NB4 (cell line): ENCODE measurements at places on chromosomes 4 and X.

DNA sequence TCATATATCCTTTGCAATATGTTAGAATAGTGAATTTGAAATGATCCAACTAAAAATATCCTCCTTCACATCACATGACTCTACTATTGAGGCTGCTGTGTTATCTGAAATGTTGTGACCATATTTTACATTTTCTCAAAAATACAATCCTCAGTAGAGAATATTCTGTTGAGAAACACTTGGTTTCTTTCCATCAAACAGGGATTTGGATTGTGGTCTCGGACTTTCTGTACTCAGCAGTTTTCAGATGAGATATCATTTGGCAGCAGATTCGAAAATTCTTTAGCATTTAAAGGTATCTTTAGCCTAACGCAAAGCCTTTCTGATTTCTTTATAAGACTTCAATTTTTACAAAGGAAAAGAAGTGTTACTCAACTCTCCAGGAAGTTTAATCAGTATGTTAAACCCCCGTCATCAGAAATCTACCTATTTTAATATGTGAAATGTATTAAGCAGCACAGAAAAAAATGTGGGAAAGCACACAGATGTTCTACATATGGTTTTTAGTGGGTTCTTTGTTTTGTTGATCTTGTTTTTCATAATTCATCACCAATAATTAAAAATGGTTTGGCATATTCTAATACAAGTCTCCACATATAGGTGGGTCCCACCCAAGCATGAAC, 55.4 kb upstream of the ANXA3 start:
- DNase-seq, result no peak

DNA sequence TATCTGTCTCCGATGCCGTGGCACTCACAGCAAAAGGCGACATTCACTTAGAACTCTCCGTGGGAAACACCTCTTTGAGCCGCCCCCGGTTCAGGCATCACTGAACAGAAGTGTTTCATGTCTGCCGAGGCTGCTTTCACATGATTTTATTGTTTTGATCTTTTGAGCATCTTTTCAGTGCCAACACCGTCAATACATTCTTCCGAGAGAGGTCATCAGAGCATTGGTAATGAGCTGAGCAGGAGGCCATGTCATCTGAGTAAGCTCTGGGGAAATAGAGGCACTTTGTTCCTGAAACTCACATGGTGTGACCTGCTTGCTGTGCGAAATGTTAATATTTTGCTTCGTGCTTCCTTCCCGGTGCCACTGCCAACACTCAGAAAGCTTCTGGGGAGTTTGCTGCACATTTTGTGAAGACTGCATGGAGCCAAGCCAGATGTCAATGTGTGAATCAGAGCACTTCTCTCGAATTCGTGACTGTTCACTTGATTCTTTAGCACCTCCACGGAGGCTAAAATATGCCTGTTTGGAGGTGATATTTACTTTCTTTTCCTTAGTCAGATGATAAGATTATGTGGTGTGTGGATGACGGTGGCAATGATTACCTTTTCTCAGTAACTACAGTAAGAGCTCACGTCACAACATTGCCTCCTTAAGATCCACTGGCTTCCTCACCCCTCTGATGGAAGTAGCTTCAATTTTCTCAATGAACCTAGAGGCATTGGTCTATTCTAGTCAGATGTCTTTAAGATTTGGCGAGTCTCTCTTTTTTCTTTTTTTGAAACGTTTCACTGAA, 222.3 kb upstream of the HS3ST1 start:
- no peak for DNase-seq

- DNase-seq, result no peak
These were observed 1.0 kb upstream of the TRIM75 start for GRCh38 chr4:165052627-165053026.

GRCh38 chr4:118757761-118758251, 72.6 kb downstream of the METTL14 start:
- no peak for DNase-seq

- DNase-seq, result no peak
These were observed 37.0 kb upstream of the UGT8 start for GRCh38 chr4:114561590-114561989.

DNA sequence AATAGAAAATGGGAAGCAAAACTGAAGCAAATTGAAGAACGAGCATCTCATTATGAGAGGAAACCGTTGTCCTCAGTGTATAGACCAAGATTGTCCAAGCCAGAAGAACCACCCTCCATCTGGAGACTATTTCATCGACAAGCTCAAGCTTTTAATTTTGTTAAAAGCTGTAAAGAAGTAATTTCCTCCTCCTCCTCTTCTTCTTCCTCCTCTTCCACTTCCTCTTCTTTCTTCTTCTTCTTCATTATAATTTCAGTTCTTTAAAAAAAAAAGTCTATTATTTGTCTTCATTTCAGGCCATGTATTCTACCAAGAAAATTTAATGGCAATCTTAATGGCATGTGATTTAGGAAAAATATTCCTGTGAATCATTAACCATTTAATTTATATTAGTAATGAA, 7.6 kb downstream of the PRIMPOL start:
- no peak for DNase-seq

- no peak for DNase-seq
These were observed 72.6 kb downstream of the FHDC1 start for GRCh38 chr4:153008578-153009199.

DNA sequence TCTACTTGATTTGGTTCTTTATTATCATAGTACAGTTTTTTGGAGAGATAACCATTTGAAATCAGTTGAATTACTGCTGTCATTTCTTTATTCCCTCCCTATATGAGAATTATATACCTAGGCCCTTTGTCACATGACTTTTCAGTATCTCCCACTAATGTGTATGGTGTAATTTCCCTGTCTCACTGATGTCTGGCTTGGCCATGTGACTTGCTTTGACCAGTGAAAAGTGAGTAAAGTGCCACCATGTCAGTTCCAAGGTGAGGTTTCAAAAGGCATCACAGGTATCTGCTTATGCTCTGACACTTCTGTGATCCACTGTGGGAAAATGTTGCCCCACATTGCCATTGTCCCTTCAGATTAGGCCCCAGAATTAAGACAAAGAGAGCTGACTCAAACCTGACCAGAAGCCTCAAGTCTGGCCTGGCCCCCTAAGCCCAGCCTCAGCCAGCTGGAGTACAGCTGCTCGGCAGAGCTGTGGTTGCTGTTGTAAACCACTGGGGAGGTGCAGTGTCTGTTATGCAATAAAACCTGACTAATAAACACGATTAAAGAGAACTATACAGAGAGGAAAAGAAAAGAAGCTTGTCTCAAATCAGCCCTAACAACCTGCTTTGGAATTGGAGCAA, 27.5 kb downstream of the SETD7 start:
- peak; percentile 93 for DNase-seq

DNA sequence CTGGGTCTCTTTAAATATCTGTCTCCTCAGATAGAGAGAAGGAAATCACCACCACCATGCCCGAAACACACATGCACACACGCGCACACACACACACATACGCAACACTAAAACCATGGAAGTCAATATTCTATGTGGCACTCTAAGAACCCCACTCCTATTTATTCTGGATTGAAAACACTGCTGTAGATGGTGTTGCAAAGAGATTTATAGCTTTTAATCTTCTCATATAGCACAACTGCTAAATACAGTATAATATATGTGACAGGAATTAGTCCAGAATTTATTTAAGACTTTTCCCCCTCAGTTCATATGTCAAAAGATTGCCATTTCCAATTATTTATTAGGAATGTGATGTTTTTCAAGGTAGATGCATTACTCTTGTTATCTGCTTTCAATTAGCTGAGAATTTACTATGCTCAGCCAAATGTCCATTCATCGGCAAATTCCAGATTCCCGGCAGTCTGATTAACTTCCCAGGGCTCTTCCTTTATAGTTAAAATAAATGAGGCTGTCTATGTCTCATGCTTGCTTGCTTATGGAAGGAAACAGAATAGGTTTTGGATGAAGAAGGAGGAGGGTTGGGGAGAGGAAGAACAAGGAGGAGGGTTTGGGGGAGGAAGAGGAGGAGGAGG, 115.4 kb upstream of the NDP start:
- DNase-seq, result no peak

- no peak for DNase-seq
These were observed 1290.1 kb downstream of the PCDH7 start for GRCh38 chr4:32010221-32010620.
